ENCODE measurements at places on chromosomes 16 and 17.

DNA sequence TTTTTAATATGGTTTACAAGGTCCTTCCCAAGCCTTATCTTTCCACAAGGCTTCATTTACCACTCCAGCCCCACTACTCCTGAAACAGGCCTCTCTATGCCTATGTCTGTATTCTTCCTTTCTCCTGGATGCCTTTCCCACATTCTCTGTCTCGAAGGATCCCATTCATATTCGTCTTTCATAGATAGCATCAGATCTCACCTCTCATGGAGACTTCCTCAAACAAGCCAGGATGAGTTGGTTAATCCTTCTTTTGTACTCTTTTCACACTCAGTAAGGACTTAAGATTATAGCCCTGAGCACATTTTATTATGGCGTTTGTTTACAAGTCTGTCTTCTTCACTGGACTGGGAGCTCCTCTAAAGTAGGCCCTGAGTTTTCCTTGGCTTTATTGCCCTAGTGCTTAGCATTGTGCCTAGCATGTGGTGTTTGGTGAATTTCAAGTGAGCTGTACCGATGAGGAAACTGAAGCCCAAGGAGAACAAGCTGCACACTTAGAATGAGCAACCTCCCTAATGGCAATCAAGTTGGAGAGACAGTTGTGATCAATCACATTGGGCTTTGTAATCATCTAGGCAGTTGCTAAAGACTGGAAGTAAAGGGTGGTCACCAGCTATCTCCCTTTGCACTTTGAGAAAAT lies 10.0 kb upstream of the TBX4 start:
- H3K4me1 ChIP-seq: no peaks in the 10 kb centered on the region
- H3K36me3 ChIP-seq: peaks cover 11% of the 10 kb centered on the region
- no peak overlapping the region for H3K27ac ChIP-seq
- no peak overlapping the region for H3K4me3 ChIP-seq
- no peak for DNase-seq

GRCh38 chr16:79337906-79338305 lies 262.6 kb downstream of the MAF start:
- no peak overlapping the region for H3K27ac ChIP-seq
- H3K27me3 ChIP-seq: no peaks in the 10 kb centered on the region
- DNase-seq: no peak
- no peak overlapping the region for H3K4me3 ChIP-seq
- peaks cover 8% of the 10 kb centered on the region for H3K4me1 ChIP-seq

DNA sequence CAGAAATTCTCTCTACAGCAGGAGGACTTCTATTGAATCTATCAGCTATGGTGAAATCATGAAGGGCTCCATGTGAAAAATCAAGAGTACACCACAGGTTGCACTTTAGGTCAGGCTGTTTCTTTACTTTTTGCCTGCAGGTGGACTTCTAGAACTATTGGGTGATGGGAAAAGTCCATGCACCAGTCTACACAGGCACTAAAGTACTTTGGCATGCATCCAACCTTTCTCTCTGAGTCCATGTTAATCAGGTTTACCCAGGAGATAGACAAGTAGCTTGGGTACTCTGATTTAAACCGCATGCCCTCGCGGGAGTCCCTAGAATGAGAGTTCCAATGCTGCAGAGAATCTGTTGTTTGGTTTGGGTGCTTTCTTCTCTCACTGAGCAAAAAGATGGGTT lies 9.1 kb upstream of the ANKFN1 start:
- no peaks in the 10 kb centered on the region for H3K4me1 ChIP-seq
- no peak overlapping the region for H3K27ac ChIP-seq
- no peak overlapping the region for H3K4me3 ChIP-seq
- H3K27me3 ChIP-seq: peaks cover 13% of the 10 kb centered on the region
- DNase-seq: no peak

DNA sequence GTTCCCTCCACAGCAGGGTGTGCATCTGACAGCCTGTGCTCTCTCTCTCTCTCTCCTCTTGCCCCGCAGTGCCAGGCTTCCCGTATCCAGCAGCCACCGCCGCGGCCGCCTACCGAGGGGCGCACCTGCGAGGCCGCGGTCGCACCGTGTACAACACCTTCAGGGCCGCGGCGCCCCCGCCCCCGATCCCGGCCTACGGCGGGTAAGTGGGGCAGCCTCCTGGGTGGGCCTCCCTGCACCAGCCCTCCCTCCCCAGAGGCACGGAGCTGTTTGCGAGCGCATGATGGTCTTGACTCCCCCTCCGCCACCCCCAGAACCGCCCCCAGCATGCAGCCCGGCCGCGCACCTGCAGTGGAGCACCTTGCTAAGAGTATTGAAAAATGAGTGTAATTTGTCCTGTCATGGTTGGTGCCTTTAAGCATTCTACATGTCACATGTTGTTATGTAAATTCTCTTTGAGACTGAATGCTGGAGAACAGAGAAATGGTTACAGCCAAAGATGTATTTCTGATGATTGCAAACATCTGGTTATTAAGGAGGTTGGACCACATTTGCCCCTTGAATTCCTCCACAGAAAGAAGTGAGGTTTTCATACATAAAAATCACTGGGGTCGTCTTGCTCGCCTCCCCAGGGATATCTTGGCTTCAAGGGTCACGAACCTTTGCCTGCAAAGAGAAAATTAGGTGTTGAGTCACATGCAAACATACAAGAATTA lies 321.3 kb downstream of the RBFOX1 start:
- no peak overlapping the region for H3K27ac ChIP-seq
- H3K4me1 ChIP-seq: no peaks in the 10 kb centered on the region
- no peaks in the 10 kb centered on the region for H3K36me3 ChIP-seq
- no peaks in the 10 kb centered on the region for H3K27me3 ChIP-seq
